ENCODE measurements at places on chromosomes 7 and 10. TPM values are rescaled to one million over a fixed set of nuclear protein-coding genes. Genes with fewer than 3 reads are reported as not detected.
A peak's percentile ranks its signal among the peaks of the same experiment; 100 is the strongest.

GRCh38 chr10:133350950-133351329 is 3.8 kb downstream of the PRAP1 start:
- no peaks in the 10 kb centered on the region for H3K36me3 ChIP-seq
- H3K4me3 ChIP-seq, result no peak overlapping the region
- H3K27ac ChIP-seq, result no peak overlapping the region
- H3K4me1 ChIP-seq, result no peaks in the 10 kb centered on the region
- no peaks in the 10 kb centered on the region for H3K27me3 ChIP-seq

DNA sequence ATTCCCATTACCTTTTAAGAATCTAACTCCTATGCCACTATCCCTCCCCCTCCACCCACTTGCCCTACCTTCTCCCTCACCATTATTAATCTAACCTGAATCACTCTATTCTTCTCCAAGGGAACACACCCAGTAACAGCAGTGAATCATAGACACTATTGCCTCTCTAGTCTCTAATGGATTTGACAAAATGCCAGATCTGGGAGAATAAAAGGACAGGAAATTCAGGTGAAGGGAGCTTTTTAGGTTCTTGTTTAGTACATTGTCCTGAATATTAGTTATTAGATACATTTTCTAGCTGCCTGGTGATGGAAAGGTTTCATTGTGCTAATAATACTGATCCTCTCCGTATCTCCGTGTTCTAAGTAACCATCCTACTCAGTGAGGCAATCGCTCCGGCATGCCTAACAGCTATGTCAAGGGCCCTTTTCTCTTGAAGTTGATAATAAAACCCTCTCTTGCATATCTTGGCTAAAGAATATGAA is 4.1 kb upstream of the SFR1 start:
- no peak overlapping the region for H3K27ac ChIP-seq
- no peak overlapping the region for H3K4me3 ChIP-seq
- peak; percentile 61 for DNase-seq
- H3K36me3 ChIP-seq, result no peaks in the 10 kb centered on the region

DNA sequence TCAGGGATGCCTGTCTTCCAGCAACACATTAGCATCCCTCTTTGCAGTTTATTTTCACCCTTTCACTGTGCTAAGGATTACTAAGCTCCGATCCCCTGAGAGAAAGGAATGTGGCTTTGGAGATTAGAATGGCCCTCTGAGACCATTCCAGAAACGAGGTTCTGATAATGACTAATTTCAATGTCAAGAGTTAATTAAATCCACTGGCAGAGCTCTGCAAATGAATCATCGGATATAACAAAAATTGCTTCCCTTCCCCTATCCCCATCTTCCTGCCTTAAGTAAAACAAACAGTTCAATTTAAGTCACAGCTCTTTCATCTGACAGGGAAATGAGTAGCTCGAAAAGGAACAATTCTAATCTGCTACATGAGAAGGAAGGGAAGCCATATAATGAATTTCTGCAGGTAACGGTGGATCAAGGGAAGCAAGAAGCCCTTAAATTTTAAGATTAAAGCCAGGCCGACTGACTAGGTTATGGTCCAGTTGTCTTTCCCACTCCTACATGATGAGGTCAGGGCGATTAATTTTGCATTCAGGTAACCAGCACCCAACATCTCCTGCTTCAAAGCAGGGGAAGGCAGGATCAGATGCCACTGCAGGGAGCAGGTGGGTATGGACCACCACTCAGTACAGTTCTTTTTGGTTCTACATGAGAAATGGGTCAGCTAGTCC is 50.5 kb downstream of the MALSU1 start:
- H3K27ac ChIP-seq, result no peak overlapping the region
- no peaks in the 10 kb centered on the region for H3K27me3 ChIP-seq
- no peaks in the 10 kb centered on the region for H3K4me1 ChIP-seq
- no peak for DNase-seq
- no peaks in the 10 kb centered on the region for H3K36me3 ChIP-seq

- no peaks in the 10 kb centered on the region for H3K36me3 ChIP-seq
- no peaks in the 10 kb centered on the region for H3K27me3 ChIP-seq
Measured at GRCh38 chr10:110373857-110374654, 69.3 kb upstream of the SMNDC1 start.

DNA sequence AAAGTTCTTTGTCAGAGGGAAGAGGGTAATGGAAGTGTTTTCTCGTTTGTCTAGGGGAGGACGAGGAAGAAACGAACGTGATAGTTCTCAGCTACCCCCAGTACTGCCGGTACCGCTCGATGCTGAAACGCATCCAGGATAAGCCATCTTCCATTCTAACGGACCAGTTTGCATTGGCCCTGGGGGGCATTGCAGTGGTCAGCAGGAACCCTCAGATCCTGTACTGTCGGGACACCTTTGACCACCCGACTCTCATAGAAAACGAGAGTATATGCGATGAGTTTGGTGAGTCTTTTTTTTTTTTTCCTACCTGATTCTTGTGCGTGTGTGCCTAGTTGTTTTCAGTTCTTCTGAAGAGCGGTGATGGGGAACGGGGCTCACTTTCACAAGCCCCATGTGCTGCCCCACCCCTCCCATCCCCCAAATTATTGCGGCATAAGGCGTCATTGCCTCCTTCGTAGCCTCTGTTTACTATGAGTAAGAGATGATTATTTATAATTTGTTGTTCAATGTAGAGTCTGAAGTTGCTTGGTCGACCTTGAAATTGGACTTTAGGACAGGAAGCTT is 98.6 kb downstream of the ARID5B start:
- H3K27ac ChIP-seq, result no peak overlapping the region
- no peaks in the 10 kb centered on the region for H3K27me3 ChIP-seq
- H3K4me3 ChIP-seq, result no peak overlapping the region
- H3K4me1 ChIP-seq, result peaks cover 3% of the 10 kb centered on the region
- DNase-seq, result no peak

GRCh38 chr7:24868741-24869140 is 111.2 kb downstream of the OSBPL3 start:
- DNase-seq, result no peak
- no peak overlapping the region for H3K4me3 ChIP-seq
- H3K36me3 ChIP-seq, result no peaks in the 10 kb centered on the region
- no peaks in the 10 kb centered on the region for H3K4me1 ChIP-seq
- no peaks in the 10 kb centered on the region for H3K27me3 ChIP-seq
- no peak overlapping the region for H3K27ac ChIP-seq

DNA sequence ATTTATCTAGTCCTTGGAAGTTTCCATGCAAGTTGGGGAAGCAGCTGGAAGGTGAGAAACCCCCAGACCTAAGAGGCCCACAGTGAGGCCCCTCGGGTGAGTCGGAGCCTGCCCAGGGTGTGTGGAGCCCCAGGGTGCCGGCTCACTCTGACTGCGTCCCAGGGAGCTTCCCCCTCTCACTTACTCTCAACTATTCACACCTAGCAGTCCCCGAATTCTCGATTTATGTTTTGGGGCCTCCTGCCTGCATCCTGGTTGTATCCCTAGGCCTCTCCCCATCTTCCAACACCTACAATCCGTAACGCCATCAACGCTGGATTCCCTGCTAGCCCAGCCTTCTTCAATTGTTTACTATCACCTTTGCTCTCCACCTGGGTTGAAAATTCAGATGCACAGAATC is 63.9 kb downstream of the PRKAG2 start:
- no peaks in the 10 kb centered on the region for H3K27me3 ChIP-seq
- no peak overlapping the region for H3K27ac ChIP-seq
- DNase-seq, result no peak
- no peaks in the 10 kb centered on the region for H3K36me3 ChIP-seq
- no peaks in the 10 kb centered on the region for H3K4me1 ChIP-seq
- no peak overlapping the region for H3K4me3 ChIP-seq

DNA sequence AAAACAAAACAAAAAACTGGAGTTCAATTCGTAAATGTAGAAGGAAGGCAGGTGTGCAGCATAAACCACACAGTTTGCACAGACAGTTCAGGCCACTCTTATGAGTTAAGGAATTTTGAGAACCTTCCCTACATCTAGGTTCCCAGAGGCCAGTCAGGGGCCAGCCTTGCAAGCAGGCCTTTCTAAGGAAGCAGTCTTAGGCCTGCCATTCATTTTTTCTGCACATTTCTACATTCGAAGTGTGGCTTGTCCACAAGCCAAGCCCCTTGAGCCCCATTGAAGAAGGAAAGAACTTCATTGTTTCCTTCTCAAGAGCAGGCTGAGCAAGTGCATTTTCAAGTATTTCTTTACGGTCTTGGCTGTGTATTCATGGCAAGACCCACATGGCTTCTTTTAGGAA is 11.4 kb upstream of the OSBPL3 start:
- no peaks in the 10 kb centered on the region for H3K27me3 ChIP-seq
- no peak for DNase-seq
- H3K4me3 ChIP-seq, result no peak overlapping the region
- H3K36me3 ChIP-seq, result no peaks in the 10 kb centered on the region

Gene SFTPA1
- total RNA-seq, result 5,575 TPM

Gene ACBD7
- not detected for total RNA-seq

Gene ZNF248
- 10.5 TPM for total RNA-seq

Gene EXOC4
- total RNA-seq, result 56.3 TPM

Gene ATOH7
- not detected for total RNA-seq

Measured in upper lobe of left lung (tissue), 6 donors.